ENCODE measurements at places on chromosomes 7 and 10.

GRCh38 chr10:101856626-101857025, 13.0 kb upstream of the KCNIP2 start:
- no peak for DNase-seq

DNA sequence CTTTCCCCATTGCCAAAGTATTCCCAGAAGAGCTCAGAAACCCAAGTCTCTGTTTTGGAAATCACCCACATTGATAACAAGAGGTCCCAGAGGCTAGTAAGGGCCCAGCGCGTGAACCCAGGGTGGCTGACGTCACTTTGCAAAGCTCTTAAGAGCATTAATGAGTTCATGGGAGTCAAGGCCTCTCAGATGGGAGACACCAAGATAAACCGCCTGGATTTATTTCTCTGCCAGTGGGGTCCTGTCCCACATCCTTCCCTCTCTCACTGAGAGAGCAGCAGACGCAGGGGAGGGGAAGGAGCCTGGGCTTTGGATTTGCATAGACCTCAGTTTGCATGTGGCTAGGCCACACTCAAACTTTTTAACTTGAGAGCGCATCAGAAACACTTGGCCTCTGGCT, 184.8 kb upstream of the PDE1C start:
- no peak for DNase-seq

- DNase-seq = no peak
These were observed 170.6 kb downstream of the ARHGAP21 start for GRCh38 chr10:24553051-24553612.

DNA sequence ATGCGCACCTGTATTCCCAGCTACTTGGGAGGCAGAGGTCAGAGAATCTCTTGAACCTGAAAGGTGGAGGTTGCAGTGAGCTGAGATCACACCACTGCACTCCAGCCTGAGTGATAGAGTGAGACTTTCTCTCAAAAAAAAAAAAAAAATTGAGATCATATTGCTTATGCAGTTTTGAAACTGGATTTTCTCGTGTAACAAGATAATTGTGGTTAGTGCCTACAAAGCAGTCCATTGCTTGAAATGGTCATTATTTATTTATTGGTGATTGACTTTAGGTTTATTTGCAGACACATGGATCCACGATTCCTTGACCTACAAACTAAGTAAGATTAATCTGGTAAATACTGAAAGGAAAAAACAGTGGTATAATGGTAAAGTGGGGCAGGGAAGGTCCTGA, 149.8 kb downstream of the TAX1BP1 start:
- no peak for DNase-seq

- no peak for DNase-seq
These were observed 11.4 kb upstream of the KCP start for GRCh38 chr7:128921866-128922440.

DNA sequence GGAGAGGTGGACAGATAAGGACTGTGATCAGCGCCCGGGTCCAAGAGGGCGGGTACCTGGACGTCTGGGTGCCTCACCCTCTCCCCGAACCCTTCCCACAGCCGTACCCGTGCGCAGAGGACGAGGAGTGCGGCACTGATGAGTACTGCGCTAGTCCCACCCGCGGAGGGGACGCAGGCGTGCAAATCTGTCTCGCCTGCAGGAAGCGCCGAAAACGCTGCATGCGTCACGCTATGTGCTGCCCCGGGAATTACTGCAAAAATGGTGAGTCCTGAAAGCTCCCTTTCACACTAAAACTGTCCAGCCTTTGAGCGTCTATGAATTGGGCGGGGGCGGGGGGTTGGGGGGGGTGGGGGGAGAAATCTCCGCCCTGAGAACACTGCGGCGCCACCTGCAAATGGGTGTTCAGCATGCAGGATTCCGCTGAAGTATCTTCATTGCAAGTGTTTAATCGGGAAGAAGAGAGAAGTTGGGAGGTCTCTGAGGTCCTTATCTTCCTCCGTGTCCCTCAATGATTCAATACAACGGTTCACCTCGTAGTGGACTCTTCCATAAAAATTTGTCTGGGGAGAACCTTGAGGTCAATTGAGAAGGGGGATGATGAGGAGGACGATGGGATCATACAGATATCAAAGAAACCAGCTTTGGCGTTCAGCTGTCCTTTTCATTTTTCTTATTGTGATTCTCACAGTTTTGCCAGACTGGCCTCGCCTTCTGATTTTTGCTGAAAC, 906 bp downstream of the DKK1 start:
- DNase-seq = no peak

DNA sequence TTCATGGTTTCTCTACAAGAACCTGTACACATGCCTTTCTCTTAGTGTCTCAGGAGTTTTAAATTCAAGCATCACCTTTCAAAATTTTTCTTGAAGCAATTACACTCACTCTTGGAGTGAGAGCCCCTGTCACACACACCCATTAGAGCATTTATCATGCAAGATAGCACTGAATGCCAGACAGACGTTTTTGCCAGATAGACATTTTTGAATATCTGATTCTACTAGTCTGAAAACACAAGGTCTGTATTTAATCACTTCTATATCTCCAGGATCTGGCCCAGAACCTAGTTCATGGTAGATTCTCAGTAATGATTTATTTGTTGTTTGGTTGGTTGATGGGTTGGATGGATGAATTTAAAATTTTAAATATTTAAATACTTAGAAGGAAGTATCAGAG, 60.9 kb upstream of the PDE1C start:
- DNase-seq = no peak

DNA sequence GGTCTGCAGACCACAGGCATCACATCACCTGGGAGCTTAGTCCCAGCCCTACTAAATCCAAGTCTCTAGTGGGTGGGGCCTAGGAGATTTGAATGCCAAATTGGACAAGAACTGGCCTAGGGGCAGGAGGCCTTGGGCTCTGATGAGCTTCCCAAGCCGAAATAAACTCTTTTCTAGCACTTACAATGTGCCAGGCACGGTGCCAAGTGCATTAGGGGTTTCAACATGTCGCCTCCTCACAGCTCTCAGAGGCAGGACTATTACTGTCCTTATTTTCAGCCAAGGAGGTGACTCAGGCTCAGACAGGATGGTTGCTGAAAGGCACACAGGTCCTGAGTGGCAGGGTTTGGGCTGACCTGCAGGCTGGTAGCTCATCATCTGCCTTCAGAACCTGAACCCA, 9.2 kb upstream of the CPA1 start:
- no peak for DNase-seq

GRCh38 chr10:18968159-18968558, 80.4 kb upstream of the MALRD1 start:
- no peak for DNase-seq

- no peak for DNase-seq
These were observed 836 bp downstream of the DPYSL4 start for GRCh38 chr10:132187430-132188138.

- DNase-seq = no peak
These were observed 219.5 kb downstream of the KIAA1217 start for GRCh38 chr10:24428410-24428782.

GRCh38 chr7:24703296-24703695, 54.0 kb downstream of the GSDME start:
- DNase-seq = no peak

DNA sequence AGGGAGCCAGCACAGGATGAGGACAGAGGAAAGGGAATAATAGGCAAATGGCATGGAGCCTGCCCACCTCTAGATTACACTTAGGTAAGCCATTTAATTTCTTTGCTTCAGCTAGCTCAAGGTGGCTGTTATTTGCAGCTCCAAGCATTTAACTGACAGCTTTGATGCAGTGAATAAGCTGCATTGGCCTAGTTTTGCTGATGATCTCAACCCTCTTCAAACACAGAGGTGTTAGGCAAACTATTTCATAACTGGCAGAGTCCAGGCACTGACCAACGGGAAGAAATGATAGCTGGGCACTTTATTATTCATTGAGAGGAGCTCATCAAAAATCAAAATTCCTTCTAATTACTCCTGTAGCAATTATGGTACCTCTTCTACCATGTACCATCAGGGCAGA, 317.4 kb downstream of the BMPER start:
- DNase-seq = no peak

- no peak for DNase-seq
These were observed 174.4 kb downstream of the CDCA7L start for GRCh38 chr7:21771266-21771665.

DNA sequence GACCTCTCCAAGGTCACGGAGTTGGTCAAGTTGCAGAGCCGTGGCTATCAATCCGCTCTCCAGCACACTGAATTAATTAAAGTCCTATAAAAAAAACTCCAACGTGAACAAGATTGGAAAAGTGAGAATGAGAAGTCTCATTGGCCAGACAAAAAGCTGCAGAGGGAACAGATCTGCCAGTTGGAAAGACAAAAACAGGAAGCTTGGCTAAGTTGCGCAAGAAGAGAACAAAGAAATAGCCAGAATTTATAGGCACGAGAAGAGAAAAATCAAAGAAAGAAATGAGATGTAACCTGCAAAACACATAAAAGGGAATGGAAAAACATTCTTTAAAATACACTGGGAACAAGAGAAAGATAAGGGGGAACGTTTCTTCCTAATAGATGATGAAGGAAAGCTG, 45.7 kb upstream of the CRTAC1 start:
- no peak for DNase-seq

GRCh38 chr10:112558476-112559142, 111.6 kb downstream of the VTI1A start:
- DNase-seq = no peak

- DNase-seq = no peak
These were observed 9.8 kb upstream of the MRPS16 start for GRCh38 chr10:73262105-73262730.

DNA sequence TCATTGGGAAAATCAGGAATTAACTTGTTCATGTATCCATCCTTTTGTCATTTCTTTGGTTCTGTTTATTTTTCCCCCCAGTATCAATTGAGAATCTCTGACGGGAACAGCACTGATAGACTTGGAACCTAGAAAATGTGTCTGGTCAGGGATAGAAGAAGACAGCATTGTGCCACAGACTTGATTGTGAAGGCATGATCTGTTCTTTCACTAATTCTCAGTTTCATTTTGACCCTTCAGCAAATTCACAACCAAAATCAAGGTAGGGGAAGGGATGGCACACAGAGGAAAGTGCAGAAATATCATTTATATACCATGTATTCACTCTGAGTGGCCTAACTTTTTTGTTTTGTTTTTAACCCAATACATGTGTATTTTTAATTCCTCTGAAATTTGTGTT, 106.8 kb downstream of the WNT2 start:
- DNase-seq = no peak

- no peak for DNase-seq
These were observed 13.0 kb upstream of the CHCHD1 start for GRCh38 chr10:73768881-73769280.

DNA sequence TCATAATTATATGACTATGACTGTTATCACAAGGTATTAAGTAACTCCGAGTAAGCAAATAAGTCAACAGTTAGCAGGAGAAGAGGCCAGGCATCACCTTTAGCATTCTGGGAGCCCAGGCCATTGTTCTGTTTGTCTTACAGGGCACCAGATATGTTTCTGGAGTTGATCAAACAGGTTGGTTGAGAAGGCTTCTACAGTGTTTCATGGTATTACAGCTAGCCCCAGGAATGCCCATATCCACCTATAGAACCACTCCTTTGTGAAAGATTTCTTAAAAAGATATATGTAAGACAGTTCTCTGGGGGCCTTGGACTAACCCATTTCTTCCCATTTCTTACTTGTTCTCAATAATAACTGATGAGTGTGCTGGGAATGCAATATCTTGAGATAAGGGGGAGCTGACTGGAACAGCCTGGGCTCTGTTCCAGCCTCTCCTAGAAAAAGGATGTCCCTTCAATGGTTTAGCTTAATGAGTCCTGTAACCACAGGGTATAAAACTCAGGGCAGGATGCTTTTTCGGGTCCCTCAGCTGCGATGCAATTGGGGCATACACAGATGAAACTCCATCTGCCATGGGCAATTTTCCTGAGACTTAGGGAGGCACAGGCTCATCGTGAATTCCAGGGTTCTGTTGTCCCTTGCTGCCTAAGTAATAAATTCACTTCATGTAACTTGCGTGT, 286.4 kb downstream of the BAMBI start:
- no peak for DNase-seq

GRCh38 chr7:5627745-5628547, 153.5 kb downstream of the RNF216 start:
- DNase-seq = no peak

GRCh38 chr10:79448732-79449049, 3.3 kb upstream of the ZCCHC24 start:
- no peak for DNase-seq

- no peak for DNase-seq
These were observed 674.5 kb upstream of the GALNT17 start for GRCh38 chr7:70457482-70457881.

DNA sequence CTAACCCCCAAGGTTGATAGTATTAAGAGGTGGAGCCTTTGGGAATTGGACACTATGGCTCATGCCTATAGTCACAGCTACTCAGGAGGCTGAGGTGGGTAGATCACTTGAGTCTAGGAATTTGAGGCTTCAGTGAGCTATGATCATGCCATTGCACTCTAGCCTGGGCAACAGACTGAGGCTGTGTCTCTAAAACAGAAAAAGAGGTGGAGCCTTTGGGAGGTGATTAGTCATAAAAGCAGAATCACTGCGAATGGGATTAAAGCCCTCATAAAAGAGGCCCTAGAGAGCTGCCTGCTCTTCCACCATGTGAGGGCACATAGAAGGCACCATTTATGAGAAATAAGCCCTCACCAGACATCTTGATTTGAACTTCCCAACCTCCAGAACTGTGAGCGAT, 81.9 kb downstream of the SKAP2 start:
- DNase-seq = no peak

- no peak for DNase-seq
These were observed 42.1 kb downstream of the ERLIN1 start for GRCh38 chr10:100143756-100144155.

GRCh38 chr7:103893350-103893749, 96.1 kb downstream of the RELN start:
- DNase-seq = no peak

DNA sequence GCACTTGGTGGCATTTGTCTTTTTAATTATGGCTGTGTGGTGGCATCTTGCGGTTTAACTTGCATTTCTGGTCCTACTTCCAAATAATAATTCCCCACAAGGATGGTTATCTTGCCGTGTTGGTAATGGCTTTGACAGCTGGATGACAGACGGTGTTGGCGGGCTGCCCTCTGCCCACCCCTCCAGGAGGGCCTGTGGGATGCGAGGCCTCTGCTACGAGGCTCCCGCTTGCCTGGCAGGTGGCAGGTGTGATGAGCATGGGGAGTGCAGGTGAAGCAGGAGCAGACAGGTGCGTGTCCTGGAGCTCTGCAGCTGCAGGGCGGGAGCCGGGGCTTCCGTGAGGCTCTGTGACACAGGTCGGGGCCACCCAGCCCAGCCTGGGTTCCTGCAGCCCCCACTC, 11.8 kb downstream of the INPP5A start:
- no peak for DNase-seq

Data from esophagus squamous epithelium (tissue), 5 donors.